ENCODE measurements at places on chromosomes 3 and 15.

- no peak for DNase-seq
Observed at GRCh38 chr3:180932819-180933218, 20.3 kb downstream of the FXR1 start.

DNA sequence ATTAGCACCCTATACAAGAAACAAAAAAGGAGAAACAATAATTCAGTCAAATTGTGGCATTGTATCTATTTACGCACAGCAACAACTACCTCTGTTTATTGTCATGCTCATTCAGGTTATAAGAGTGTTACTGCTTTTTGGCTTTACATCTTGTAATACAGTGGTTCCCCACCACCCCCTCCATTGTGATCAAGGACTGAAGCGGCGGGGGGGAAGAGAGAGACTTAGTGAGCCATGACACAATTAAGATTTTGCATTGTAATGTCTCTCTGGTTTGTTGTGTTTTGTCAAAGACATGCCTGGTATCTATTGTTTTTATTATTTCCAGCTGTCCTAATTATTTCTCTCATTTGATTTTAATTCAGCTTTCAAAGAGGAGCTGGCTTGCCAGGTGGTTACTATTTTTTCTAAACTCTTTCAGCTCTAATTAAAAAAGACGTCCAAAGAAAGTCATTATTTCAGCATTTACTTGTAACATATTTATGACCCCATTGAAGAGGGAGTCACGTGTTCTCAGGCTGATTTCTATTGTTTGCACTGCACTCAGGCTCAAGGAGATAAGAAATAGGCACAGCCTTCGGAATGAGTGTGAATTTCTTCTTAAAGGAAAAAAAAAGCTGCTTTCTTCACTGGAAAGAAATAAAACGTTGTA lies 234.4 kb upstream of the TBL1XR1 start:
- no peak for DNase-seq

- no peak for DNase-seq
Observed at GRCh38 chr3:46713898-46714552, 3.6 kb downstream of the PRSS50 start.

DNA sequence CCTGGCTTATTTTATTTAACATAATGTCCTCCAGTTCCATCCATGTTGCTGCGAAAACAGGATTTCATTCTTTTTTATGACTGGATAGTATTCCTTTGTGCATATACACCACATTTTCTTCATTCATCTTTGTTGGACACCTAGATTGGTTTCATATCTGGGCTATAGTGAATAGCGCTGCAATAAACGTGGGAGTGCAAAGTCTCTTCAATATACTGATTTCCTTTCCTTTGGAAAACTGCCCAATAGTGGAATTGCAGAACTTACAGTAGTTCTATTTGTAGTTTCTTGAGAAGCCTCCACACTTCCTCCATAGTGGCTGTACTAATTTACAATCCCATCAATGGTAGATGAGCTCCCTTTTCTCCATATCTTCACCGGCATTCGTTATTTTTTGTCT lies 72.5 kb upstream of the KLHL25 start:
- DNase-seq: no peak

DNA sequence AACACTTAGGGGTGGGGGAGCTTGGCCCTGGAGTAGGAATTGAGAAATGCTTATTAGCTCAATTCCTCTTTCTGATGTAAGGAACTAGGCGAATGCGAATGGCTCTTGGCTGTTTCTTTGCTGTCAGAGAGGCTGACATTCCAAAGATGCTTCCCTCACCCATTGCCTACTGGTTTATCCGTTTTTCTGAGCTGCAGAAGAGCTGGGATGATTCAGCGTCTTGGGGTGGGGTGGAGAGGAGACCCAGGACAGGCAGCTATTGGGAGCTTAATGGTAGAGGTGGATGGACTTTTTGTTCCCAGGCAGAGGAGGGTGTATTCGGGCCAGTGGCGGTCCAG lies 9.8 kb downstream of the PLEKHO2 start:
- peak; percentile 80 for DNase-seq

GRCh38 chr15:73715417-73715816 lies 31.2 kb downstream of the CD276 start:
- no peak for DNase-seq

- DNase-seq: no peak
Observed at GRCh38 chr15:27871078-27871901, 227.8 kb downstream of the OCA2 start.
